HuH-7 (cell line): ENCODE measurements at places on chromosomes 7 and 10.

GRCh38 chr10:69335063-69335587 is 56.8 kb downstream of the HK1 start:
- no peak for DNase-seq

DNA sequence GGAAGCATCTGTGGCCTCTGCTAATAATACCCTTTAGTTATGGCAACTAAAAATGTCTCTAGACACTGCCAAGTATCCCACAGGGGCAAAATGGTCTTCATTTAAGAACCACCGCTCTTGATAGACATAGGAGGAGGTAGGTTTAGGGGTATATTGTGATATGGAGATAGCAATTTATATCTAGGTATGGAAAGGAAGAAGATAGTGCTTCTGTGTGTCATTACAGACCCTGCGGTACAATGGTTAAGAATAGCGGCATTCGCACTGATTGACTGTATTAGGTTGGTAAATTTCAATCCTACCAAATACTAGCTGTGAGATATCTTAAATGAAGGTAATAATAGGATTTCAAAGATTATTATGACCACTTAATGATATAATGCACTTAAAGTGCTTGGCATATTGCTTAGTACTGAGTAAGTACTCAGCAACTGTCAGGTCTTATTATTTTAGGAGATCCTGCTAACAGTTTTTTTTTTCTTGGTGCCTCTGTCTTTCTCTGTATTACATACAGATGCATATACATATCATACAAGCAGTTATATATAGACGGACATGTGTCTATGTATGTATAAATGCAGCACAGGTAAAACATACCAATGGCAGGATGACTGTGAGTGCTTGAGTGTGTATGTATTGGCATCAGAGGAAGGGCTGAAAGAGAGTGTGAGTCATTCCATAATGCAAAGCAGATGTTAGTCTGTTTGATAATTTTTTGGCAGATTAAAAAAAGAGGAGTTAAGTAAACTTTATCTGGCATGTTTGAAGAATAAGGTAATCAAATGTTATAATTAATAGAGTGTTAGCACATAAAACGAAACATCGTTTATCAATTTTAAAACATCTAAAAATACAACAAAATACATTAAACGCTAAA is 50.0 kb upstream of the ITGB8 start:
- DNase-seq = no peak

DNA sequence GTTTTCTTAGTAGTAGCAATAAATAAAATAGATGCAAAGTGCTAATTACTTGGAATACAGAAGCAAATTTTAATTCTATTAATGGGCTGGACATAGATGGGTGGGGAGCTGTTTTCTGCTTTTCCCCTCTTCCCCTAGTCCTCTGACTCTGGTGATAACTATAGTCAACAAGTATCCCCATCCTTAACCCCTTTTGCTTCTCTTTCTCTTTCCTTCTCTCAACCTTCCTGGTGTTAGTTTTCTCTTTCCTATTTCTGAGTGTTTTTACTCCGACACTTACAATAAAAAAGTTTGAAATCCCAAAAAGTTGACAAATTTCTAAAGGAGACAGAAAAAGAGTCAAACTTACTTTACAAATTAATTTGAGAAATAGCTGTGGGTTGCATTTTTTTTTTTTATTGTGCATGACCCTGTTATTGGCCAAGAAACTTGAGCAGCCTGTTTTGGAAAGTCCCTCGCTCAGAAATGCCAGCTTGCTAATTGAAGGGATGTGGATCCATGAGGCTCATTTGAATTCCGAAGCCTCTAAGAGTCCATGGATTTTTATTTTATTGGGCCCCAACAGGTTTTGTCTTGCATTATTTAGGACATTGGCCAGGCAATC is 2.4 kb downstream of the FAS start:
- no peak for DNase-seq

DNA sequence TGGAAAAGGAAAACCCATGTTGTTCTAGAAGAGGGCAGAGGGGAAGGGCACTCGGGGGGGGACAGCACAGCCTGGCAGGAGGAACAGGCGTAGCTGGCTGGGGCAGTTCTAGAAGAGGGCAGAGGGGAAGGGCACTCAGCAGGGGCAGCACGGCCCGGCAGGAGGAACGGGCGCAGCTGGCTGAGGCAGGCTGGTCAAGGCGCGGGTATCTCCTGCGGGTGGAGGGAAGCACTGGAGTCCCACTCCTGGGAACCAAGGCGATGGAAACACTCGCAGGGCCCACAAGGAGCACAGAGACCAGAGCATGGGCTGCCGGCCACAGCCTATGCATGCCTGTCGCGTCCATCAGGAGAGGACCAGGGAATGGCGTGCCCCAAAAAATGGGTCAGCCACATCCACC is 36.7 kb downstream of the PAPOLB start:
- no peak for DNase-seq

- DNase-seq = no peak
Measured at GRCh38 chr10:12945690-12946359, 55.7 kb downstream of the CCDC3 start.
